ENCODE measurements at places on chromosomes 3 and 15. TPM values are rescaled to one million over a fixed set of nuclear protein-coding genes. Genes with fewer than 3 reads are reported as not detected.

The GNAT1 gene
- total RNA-seq, result not detected

The GRM2 gene
- 0.57 TPM for total RNA-seq

The SKIL gene
- 68.2 TPM for total RNA-seq

The LEKR1 gene
- total RNA-seq, result 1.6 TPM

The DENND4A gene
- total RNA-seq, result 35.9 TPM

The CYP8B1 gene
- 10.4 TPM for total RNA-seq
